ENCODE measurements at places on chromosomes 1 and 21.

DNA sequence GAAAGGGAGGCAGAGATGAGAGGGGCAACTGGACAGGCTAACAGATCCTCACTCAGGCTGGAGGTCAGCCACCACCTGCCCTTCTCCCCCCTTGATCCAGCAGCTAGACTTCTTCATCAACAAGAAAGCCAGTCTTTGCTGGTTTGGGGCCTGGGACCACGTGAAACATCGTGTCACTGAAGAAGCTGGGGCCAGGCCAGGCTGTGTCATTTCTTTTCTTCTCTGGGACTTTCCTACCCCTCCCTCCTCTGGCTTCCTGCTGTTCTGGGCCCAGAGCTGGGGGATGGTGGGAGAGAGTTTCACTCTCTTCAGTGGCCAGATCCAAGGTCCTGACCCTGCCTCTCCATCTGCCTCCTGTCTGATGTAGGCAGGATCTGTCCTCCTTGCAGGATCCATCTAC is 18.1 kb upstream of the SLC26A9 start:
- no peak for DNase-seq

- no peak for DNase-seq
Measured at GRCh38 chr1:191575180-191575579, 583.1 kb upstream of the RGS18 start.

DNA sequence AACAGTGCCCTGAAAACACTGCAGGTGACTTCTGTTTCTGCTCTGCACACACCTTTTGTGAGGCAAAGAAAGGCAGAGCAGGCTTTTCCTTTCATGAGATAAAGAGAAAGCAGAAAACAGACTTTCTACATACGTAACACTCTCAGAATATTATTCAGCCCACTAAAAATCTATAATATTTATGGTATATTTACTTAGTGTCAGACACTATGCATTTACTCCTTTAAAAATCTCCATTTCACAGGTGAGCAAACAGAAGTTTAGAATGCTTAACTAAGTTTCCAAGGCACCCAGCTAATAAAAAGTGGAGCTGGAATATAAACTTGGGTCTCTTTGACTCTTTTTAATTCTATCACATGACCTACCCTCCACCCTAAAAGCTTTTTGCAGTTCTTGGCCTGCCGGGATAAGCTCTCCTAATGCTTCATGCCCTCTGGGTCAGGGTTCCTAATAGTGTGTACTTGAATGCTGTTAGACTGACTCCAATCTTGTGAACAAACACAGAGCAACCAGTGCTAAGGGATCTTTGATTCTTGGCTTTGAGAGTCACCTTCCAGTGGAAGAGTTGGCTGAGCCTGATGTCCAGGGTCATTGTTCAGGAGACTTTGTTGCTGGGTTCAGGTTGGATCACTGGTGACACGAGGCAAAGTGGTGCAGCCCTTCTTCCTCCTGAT is 27.2 kb downstream of the PROK1 start:
- DNase-seq: no peak

- DNase-seq: no peak
Measured at GRCh38 chr1:230507236-230507635, 81.1 kb upstream of the PGBD5 start.

All from amniotic stem cell (primary cell).